ENCODE measurements at places on chromosomes 4 and X. TPM values are rescaled to one million over a fixed set of nuclear protein-coding genes. Genes with fewer than 3 reads are reported as not detected.

SLIT2 gene
- 12.7 TPM for total RNA-seq

SGMS2 gene
- 15.3 TPM for total RNA-seq

MRFAP1L1 gene
- 61.4 TPM for total RNA-seq

PCDH19 gene
- total RNA-seq, result not detected

DGKK gene
- total RNA-seq, result not detected

EMCN gene
- 0.59 TPM for total RNA-seq

GPR143 gene
- total RNA-seq, result 4.3 TPM

RNF128 gene
- 5.5 TPM for total RNA-seq

UGT2B11 gene
- not detected for total RNA-seq

INPP4B gene
- 11.7 TPM for total RNA-seq

SLC6A14 gene
- not detected for total RNA-seq

MXRA5 gene
- total RNA-seq, result 12.7 TPM
